ENCODE measurements at places on chromosomes 3 and 15. TPM values are rescaled to one million over a fixed set of nuclear protein-coding genes. Genes with fewer than 3 reads are reported as not detected.

- no peaks in the 10 kb centered on the region for H3K36me3 ChIP-seq
- no peaks in the 10 kb centered on the region for H3K4me1 ChIP-seq
- H3K4me3 ChIP-seq = no peak overlapping the region
Observed at GRCh38 chr3:9032231-9032777, 69.0 kb upstream of the RAD18 start.

GRCh38 chr3:72950801-72951200 is 45.8 kb upstream of the PPP4R2 start:
- no peak for DNase-seq
- no peaks in the 10 kb centered on the region for H3K36me3 ChIP-seq
- H3K27me3 ChIP-seq = no peaks in the 10 kb centered on the region
- H3K27ac ChIP-seq = no peak overlapping the region
- H3K4me1 ChIP-seq = peaks cover 13% of the 10 kb centered on the region

GRCh38 chr3:157163217-157163953 is 3.4 kb upstream of the CCNL1 start:
- peaks cover 4% of the 10 kb centered on the region for H3K36me3 ChIP-seq
- H3K4me3 ChIP-seq = no peak overlapping the region
- no peak for DNase-seq
- no peak overlapping the region for H3K27ac ChIP-seq

GRCh38 chr3:120846073-120846472 is 61.9 kb upstream of the STXBP5L start:
- H3K36me3 ChIP-seq = no peaks in the 10 kb centered on the region
- no peak overlapping the region for H3K27ac ChIP-seq
- DNase-seq = no peak
- H3K4me1 ChIP-seq = no peaks in the 10 kb centered on the region
- H3K4me3 ChIP-seq = no peak overlapping the region

Gene CHRFAM7A
- polyA plus RNA-seq = 3.2 TPM

Gene CCDC54
- polyA plus RNA-seq = 0.04 TPM

Gene THSD4
- 17.5 TPM for polyA plus RNA-seq

DNA sequence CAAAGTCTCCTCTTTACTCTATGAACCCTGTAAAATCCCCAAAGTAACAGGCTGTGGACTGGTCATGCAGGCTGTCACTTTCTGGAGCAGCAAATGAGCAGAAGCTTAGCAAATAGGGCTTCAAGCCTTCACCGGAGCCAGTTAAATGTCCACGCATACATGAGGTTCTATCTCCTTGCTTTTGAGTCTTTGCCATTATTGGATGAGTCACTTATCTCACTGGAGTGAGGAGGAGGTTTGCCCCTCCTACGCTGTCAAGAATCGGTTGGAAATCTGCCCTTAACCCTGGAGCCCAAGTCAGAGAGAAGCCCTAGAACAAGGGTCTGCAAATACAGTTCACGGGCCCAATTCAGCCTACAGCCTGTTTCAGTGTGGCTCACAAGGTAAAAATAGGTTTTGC is 126.1 kb upstream of the CTNNB1 start:
- peaks cover 12% of the 10 kb centered on the region for H3K4me1 ChIP-seq
- no peaks in the 10 kb centered on the region for H3K36me3 ChIP-seq
- peaks cover 4% of the 10 kb centered on the region for H3K27me3 ChIP-seq
- no peak overlapping the region for H3K27ac ChIP-seq

Gene FGF7
- polyA plus RNA-seq = 15.9 TPM

DNA sequence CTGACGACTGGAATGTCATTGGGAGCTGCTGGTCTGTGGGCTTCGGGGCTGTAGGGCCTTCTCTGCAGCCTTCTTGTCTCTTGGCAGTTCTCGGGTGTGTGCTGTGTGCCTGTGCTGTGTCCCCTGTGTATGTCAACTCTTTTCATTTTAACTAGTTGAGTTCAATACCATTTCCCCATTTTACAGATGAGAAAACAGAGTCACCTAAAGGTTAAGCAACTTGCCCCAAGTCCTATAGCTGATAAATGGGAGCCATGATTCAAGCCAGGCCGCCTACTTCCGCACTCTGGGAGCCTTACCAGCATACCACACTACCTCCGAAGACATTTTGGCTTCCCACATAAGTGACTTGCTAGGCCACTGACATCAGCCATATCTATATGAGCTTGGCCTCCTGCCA is 85.7 kb downstream of the FAM81A start:
- H3K4me1 ChIP-seq = no peaks in the 10 kb centered on the region
- H3K27ac ChIP-seq = no peak overlapping the region
- DNase-seq = no peak
- H3K4me3 ChIP-seq = no peak overlapping the region

DNA sequence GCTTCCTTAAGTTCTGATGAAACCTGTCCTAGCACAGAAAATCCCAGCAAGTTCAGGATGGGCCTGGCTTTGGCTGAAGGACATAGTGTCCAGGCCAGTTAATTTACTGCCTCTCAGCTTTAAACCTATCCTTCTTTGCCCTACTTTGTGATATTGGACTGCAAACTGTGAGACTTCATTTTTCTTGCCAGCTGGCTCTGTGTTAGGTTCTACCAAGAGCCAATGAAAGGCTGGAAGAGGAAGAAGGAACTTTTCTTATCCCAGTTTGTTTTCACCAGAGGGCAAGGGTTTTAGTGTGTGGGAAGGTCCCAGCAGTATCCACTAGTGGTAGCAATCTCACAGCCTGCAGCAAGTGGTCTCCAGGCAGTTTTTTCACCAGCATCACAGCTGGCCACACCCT is 18.2 kb downstream of the DCUN1D1 start:
- H3K27me3 ChIP-seq = no peaks in the 10 kb centered on the region
- DNase-seq = no peak
- peaks cover 5% of the 10 kb centered on the region for H3K4me1 ChIP-seq
- peaks cover 20% of the 10 kb centered on the region for H3K36me3 ChIP-seq

GRCh38 chr3:106036696-106037095 is 167.9 kb upstream of the CBLB start:
- H3K27ac ChIP-seq = no peak overlapping the region
- no peak for DNase-seq
- H3K27me3 ChIP-seq = no peaks in the 10 kb centered on the region
- H3K4me3 ChIP-seq = no peak overlapping the region
- no peaks in the 10 kb centered on the region for H3K4me1 ChIP-seq
- H3K36me3 ChIP-seq = no peaks in the 10 kb centered on the region

Gene TERC
- polyA plus RNA-seq = 1.1 TPM

GRCh38 chr15:27702581-27702980 is 396.5 kb downstream of the OCA2 start:
- H3K27ac ChIP-seq = no peak overlapping the region
- no peaks in the 10 kb centered on the region for H3K27me3 ChIP-seq
- no peaks in the 10 kb centered on the region for H3K4me1 ChIP-seq
- no peaks in the 10 kb centered on the region for H3K36me3 ChIP-seq
- no peak for DNase-seq

Gene ZPLD1
- polyA plus RNA-seq = 0.22 TPM

Gene STRA6
- polyA plus RNA-seq = 22.2 TPM

- H3K27ac ChIP-seq = peak overlapping the region; percentile 88
- H3K4me1 ChIP-seq = peaks cover 42% of the 10 kb centered on the region
- no peaks in the 10 kb centered on the region for H3K27me3 ChIP-seq
- no peak for DNase-seq
- no peaks in the 10 kb centered on the region for H3K36me3 ChIP-seq
Observed at GRCh38 chr3:192896208-192896607, 21.4 kb downstream of the MB21D2 start.

DNA sequence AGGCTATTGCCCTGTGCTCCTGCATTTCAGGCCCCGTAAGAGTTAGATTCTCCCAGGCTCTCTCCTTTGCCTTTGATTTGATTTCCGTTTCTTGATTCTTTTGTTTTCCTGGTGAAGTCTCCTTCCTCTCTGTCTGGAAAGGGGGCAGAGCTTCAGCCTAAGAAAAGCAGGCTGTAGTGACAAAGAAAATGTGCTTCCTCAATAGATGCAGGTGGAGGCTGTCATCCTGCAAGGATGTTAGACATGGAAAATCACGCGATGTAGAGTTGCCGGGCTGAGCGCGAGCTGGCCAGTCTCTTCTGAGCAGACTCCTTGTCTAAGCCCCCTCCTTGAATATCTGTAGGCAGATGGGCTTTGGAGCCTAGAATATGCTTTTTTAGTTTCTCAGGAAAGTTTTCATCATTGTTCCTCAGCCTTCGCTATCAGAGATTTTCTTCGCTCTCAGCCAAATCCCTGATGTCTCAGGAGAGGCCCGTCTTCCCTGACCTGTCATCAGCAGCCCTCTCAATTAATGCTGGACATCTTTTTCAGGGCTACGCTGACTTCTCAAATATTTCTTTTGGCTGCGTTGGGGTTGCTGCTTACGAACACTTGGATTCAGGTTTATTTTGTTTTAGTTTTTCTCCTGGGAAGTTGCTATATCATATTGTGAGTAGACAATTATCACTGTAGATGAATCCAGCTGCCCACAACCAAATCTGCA is 163.6 kb downstream of the ITPR1 start:
- H3K4me3 ChIP-seq = no peak overlapping the region
- no peak for DNase-seq
- H3K27ac ChIP-seq = no peak overlapping the region
- H3K27me3 ChIP-seq = no peaks in the 10 kb centered on the region
- H3K4me1 ChIP-seq = no peaks in the 10 kb centered on the region

DNA sequence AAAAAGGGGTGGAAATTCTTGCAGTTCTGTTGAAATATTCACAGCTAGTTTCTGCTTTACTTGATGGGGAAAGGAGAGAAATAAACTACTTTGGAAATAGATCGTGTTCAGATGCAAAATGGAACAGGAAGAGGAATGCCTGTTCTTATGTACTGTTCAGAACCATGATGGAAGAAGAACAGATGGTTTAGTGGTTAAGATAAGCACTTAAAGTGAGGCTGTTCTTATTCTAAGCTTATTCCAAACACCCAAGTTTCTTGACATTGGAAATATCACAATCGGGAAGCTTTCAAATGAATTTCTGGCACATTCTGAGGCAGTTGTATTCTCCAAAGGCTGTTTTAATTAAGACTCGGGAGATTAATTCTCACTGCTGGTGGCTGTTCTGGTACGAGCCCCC is 228.5 kb downstream of the LSAMP start:
- no peaks in the 10 kb centered on the region for H3K36me3 ChIP-seq
- no peak overlapping the region for H3K27ac ChIP-seq
- DNase-seq = no peak
- H3K4me3 ChIP-seq = no peak overlapping the region
- no peaks in the 10 kb centered on the region for H3K4me1 ChIP-seq

Gene ZDHHC23
- polyA plus RNA-seq = 9.9 TPM

Gene NR2E3
- polyA plus RNA-seq = 0.54 TPM
